ENCODE measurements at places on chromosomes 3 and 15.

GRCh38 chr3:141065841-141066805, 15.0 kb downstream of the SPSB4 start:
- DNase-seq, result no peak

- no peak for DNase-seq
Observed at GRCh38 chr3:98644168-98644567, 50.8 kb upstream of the CPOX start.

GRCh38 chr3:194612221-194612620, 21.0 kb downstream of the TMEM44 start:
- DNase-seq, result no peak

- peak; percentile 96 for DNase-seq
Observed at GRCh38 chr15:70062321-70062956, 35.3 kb downstream of the TLE3 start.

DNA sequence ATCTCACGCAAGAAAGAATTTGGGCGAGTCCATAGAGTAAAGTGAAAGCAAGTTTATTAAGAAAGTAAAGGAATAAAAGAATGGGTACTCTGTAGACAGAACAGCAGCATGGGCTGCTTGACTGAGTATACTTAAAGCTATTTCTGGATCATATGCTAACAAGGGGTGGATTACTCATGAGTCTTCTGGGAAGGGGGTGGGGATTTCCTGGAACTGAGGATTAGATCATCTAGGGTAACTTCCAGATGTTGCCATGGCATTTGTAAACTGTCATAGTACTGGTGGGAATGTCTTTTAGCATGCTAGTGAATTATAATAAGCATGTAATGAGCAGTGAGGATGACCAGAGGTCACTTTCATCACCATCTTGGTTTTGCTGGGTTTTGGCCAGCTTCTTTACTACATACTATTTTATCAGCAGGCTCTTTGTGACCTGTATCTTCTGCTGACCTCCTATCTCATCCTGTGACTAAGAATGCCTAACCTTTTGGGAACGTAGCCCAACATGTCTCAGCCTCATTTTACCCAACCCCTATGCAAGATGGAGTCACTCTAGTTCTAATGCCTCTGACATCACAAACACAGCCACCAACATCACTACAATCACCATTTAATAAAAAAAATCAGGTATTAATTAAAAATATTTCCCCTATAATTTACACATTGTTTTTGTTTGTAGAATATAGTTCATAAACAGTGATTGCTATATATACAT, 890.7 kb upstream of the EPHA6 start:
- DNase-seq, result no peak

- no peak for DNase-seq
Observed at GRCh38 chr15:62549345-62549970, 384.4 kb upstream of the C2CD4B start.

DNA sequence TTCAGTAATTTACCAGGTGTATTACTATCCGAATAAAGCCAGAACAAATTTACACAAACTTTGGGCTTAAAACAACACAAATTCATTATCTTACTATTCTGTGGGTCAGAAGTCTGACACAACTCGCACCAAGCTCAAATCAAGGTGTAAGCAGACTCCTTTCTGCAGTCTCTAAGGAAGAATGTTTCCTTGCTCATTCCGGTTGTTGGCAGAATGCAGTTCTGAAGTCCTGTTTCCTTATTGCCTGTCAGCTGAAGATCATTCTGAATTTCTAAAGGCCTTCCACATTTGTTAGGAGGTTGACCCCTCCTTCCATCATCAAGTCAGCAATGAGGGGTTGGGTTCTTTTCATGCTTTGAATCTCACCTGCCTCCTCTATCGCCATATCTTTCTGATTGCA, 183.2 kb downstream of the FHIT start:
- no peak for DNase-seq

DNA sequence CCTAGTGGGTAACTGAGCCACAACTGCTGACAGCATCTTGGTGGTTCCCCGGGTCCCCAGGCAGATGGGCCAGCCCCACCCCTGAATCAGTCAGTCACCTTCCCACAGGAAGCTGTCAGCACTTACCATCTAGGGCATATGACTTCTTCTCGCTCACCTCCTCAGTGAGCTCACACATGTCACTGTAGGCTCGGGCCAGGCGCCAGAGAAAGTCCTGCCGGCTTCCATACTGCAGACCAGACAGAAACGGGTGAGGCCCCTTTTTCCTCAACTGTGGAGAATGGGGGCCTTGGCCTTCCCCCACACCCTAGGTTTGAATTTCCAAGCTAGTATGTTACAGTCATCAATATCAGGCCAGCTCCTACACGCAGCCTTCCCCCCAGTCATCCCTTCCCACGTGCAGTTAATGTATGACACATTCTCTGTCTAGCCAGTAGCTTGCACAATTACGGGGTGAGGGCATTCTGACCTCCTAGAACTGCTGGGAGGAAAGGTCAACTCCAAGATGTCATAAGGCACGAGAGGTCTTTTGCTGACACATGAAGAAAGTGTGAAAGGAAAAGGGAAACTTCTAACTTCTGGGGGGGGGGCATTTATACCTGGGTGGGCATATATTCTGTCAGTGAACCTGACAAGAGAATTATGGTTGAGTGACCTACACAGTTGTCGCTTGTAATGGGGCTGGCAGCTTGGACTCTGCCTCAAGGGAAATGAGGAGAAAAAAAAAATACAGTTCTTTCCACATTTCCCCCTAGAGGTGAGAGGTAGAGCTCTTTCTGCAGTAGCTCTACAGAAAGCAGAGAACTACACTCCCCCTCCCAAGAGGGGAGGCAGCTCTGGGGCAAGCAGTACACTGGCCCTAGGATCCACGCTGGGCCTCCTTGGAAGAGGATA, 10.9 kb downstream of the RMDN3 start:
- no peak for DNase-seq

DNA sequence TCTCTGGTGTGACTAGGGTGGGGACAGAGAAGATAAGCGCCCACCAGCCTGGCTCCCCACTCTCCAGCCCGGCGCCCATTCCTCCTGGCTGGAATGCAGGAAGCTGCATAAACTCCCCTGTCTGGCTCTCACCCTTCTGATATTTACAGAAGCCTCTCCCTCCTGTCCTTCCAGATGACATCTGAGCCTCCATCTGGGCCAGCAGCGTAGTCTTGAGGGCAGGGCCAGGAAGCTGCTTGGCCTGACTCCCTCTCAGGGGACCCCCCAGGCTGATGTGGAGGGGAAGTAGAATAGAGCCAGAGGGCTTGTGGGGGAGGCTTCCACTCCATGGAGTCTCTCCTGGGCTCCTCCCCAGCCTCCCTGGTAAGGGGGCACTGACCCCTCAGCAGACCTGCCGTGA, 49.9 kb downstream of the LINGO1 start:
- no peak for DNase-seq

GRCh38 chr15:79206940-79207339, 75.6 kb upstream of the ANKRD34C start:
- no peak for DNase-seq

GRCh38 chr3:77072232-77072631, 32.3 kb downstream of the ROBO2 start:
- DNase-seq, result no peak

GRCh38 chr15:32029862-32030781, at the start of gene CHRNA7:
Gene CHRNA7 (plus strand): TSS chr15:32030515. CDS start chr15:32030595, 80 bp downstream.
- no peak for DNase-seq

GRCh38 chr15:51613951-51614350, 8.6 kb downstream of the DMXL2 start:
- DNase-seq, result no peak

GRCh38 chr3:58434168-58434504, 504 bp upstream of the PDHB start:
- DNase-seq, result no peak

DNA sequence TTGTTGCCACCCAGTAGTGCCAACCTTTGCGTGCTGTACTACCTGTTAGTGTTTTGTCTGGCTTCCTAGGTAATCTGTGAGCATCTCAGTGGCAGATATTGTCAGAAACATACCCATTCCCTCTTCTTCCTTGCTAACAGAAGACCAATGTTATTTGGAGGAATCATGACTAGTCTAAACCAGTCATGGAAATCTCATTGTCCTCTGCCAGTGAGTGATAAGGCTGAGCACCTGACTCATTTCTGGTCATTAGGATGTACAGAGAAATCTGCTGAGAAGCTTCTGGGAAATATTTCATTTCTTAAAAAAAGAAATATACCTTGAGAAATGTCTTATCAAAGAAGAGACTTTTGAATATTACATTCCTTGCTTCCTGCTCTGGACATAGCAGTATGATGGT, 70.1 kb upstream of the CDV3 start:
- no peak for DNase-seq

DNA sequence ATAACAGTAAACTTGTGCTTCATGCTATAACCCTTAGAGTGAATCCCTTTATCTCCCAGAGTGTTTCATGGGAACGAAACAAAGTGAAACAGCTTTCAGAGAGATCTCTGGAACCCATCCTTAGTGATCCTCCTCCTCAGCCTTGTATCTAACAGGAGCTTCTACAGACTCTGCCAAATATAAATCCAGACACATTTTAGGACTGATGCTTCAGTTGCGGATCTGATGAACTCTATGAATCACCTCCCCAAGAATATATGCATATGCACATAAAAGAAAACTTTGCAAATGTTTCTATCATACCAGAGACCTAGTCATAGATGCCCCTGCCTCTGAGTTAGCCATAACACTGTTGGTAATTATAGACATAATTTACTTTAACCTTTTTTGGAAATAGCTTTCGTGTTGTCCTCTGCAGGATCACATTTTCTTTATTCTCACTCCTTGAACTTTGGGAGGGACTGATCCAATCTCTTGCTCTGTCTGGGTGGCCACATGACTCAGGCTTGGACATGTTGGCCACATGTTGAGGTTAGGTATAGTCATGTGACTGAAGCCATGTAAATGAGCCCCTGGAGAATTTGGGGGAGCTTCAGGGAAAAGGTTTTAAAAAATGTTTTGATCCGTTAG, 306.4 kb upstream of the CNTN3 start:
- no peak for DNase-seq

- no peak for DNase-seq
Observed at GRCh38 chr3:184884359-184885017, 72.5 kb downstream of the VPS8 start.

DNA sequence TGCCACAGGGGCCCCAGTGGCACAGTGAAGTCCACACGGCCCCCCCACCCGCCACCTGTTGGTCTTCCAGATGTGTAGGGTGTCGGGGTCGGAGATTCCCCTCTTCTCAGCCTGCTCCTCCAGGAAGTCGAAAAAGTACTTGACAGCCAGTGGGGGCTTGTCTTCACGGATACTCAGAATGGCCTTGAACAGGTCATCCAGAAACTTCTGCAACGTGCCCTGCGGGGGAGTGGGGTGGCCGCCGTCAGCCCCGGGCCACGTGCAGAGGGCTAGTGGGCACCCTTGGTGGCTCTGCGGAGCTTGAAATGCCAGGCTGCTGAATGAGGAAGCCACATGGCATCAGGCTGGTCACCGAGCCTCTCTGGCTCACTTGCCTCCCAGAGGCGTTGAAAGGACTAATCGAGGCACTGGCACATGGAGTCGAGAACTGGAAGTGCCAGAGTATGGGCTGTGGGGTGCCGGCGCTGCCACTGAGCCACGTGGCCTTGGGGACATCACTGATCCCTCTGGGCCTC, 16.6 kb downstream of the H1-8 start:
- no peak for DNase-seq

DNA sequence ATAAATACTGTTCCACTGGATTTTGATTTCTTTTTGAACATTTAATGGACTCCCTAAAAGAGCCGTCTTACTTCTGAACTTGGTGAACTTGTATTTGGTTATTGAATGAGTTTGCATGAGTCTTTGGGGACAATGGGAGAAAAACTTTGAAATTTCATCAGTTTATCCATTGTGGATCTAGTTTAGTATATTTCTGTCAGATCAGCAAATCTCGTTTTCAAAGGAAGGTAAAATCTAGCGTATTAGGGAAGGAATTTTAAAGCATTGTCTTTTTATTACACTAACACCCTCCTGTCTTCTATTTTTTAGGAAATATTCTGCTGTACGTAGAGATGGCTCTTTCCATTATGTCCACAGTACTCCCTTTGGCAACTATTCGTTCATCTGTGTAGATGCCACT, 12.8 kb downstream of the TMEM62 start:
- DNase-seq, result no peak

DNA sequence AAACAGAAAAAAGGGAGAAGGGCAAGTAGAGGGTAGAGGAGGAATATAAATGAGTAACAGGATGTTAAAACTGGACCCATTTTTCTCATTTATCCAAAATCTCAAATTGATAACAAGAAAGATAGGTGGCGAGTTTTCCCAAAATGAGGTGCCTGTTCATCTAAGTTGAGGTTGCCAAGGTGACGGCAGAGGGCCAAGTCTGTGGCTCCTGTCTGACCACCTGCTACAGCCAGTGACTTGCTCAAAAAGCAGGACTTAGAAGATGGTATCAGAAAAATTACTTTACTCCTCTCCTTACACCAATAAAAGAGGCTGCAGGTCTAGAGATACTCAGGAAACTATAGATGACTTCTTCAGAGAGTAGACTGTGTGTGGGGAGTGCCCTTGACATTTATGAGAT, 137.6 kb upstream of the ZNF385D start:
- no peak for DNase-seq

GRCh38 chr15:78509726-78510312, 2.4 kb downstream of the HYKK start:
- no peak for DNase-seq

DNA sequence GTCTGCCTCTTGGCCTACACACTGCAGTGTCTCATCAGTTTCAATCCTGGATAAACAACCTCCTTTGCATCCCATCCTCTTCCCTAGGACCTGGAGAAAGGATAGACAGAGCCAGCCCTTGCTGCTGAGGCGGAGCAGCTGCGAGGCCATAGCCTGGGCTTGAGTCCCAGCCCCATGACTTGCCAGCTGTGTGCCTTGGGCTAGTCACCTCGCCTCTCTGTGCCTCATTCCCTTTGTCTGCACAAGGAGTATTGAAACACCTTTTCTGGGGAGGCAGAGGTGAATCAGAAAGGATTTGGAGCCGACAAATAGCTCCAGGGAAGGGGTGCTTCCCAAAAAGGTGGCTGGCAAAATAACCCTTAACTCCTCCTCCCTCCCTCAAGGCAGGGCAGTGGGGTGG, 65.0 kb upstream of the SLC6A1 start:
- no peak for DNase-seq

GRCh38 chr3:129616713-129617112, 10.2 kb upstream of the PLXND1 start:
- no peak for DNase-seq

- no peak for DNase-seq
Observed at GRCh38 chr15:56367156-56367555, 1.9 kb downstream of the TEX9 start.

DNA sequence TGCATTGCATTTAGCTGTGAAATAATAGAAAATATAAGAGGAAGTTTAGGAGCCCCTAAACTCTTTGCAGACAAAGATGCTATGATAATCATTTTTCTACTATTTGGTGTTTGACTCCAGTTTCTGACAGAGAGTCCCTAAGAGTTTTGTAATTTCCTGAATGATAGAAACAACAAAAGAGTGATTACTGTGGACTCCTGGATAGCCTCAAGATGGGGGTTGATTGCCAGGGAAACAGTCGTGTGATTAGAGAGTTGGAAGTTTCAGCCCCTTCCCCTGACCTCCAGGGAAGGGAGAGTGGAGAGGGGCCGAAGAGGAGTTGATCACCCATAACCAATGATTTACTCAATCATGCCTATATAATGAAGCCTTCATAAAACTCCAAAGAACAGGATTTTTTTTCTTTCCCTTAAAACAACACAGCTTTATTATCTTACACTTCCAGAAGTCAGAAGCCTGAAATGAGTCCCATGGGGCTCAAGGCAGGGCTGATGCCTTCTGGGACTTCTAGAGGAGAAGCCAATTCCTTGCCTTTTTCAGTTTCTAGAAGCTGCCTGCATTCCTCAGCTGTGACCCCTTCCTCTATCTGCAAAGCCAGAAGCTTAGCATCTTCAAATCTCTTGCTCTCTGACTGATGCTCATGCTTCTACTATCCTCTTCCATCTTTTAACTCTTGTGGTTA, 292.3 kb upstream of the ZPLD1 start:
- no peak for DNase-seq

All from NCI-H187 treated with DMSO at 0.1 percent for 48 hours (cell line).